SK-N-SH (cell line): ENCODE measurements at places on chromosomes 4 and X.

- DNase-seq = no peak
These were observed 89.3 kb upstream of the ENPP6 start for GRCh38 chr4:184306949-184307348.

GRCh38 chrX:110043506-110043905, 40.6 kb downstream of the TMEM164 start:
- no peak for DNase-seq

DNA sequence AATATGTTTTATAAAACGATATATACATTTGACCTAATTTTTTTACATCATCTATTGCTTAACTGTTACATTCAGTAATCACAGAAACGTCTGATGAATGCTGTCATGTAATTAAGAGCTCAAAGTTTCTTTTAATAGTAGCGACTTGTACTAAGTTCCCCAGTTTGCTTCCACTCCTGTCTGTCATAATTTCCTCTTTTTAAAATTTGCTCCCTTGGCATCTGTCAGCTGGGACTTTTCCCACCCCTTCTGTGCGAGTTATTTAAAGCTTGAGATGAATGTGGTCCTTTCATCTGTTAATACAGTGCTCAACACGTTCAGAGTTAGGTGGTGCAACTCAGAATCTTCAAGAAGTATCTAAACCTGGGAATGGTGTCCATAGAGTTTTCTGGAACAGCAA, 1.2 kb downstream of the RAP1GDS1 start:
- no peak for DNase-seq

DNA sequence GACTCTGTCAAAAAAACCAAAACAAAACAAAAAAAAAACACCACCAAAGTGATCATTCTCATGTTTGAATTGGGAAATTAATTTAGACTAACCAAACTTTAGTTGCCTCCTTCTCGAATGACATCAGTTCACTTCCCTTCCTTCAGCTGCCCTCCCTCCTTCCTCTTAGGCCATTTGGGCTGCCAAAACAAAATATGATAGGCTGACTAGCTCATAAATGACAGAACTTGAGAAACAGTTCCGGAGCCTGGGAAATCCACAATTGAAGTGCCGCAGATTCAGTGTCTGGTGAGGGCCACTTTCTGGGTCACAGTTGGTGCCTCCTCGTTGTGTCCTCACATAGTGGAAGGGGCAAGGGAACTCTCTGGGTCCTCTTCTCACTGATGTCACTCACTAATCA, 16.1 kb upstream of the WAS start:
- DNase-seq = no peak

DNA sequence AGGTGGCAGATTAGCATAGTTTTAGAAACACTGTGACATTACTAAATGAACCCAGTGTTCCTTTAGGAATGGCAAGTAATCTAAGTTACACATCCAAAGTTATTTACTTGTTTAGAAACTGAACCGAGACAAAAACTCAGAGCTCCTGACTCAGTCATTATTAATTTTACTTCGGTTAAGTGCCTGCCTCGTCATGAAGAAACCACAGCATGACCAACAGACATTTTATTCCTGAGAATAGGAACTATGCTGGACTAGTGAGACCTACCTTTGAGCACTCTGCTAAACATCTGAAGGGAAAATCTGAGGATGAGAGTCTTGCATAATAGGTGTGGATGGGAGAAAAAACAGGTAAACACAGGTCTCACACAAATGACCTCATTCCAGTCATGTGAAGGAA, 2.5 kb downstream of the BEX1 start:
- DNase-seq = no peak

DNA sequence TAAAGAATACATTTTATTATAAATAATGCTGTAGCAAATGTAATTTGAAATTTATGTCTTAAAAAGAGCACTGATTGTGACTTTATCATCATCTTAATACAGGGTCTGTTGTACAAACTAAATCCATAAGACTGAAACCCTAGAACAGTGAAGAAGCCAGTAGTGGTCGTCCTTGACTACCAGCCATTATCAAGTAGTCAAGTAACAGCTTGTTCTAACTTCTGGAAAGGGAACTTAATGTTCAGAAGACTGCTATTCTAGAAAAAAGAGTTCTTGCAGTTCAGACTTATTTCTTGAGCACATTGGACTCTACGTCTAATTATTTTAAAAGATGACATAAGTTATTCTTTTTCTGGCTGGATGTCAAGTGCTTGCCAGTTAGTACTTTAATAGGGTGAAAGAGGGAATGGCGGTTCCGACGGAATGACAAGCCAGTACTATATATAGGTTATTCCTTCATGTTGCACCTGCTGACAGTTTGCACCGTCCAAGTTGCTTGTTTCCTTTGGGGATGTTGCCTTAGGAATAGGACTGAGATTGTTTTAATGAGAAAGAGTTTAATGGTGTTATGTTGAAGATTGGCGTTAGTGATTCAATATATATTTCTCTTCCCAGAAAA, 109.9 kb downstream of the RAPGEF2 start:
- no peak for DNase-seq

GRCh38 chr4:144715230-144715629, 69.3 kb downstream of the HHIP start:
- no peak for DNase-seq

- no peak for DNase-seq
These were observed 61.0 kb upstream of the FAM47C start for GRCh38 chrX:36947214-36947613.

DNA sequence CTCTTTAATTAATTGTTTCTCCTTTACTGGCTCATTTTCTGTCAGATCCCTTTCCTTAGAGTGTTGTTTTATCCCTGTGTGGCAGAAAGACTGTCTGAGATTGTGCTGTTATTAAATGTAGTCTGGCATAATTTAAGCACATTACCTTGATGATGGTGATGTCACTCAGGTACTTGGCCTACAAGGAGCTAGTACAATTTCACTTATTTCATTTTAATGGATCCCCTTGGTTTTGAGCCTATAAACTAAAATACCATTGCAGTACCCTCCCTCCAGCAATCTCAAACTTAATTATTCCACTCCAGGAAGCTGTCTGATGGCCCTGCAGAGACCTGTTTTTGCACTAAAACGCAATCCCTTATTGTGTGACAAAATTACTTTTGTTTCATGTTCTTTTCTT, 968.6 kb downstream of the ADGRL3 start:
- DNase-seq = no peak

- DNase-seq = no peak
These were observed 61.9 kb downstream of the ANKRD50 start for GRCh38 chr4:124650614-124651013.

GRCh38 chrX:49001521-49002090, 458 bp downstream of the GRIPAP1 start:
- peak; percentile 65 for DNase-seq

DNA sequence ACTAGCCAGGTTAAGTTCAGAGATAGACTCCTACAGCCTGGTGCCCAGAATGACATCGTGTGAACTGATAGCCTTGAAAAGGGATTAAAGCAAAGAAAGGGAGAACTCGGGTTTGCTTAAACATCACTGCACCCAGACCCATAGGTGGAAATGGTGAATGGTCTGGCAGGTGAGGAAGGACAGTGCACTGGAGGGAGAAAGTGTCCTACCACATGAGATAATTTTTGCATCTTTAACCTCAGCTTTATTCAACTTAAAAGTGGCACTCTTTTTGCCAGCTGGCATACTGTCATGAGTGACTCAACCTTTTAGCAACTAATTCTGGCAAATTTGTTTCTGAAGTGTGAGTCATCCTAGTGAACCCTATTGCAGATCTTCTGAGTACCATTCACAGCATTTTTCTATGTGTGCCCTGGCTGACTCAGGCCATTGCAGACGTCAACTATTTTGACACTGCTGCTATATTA, 53.0 kb upstream of the DAPP1 start:
- DNase-seq = no peak

DNA sequence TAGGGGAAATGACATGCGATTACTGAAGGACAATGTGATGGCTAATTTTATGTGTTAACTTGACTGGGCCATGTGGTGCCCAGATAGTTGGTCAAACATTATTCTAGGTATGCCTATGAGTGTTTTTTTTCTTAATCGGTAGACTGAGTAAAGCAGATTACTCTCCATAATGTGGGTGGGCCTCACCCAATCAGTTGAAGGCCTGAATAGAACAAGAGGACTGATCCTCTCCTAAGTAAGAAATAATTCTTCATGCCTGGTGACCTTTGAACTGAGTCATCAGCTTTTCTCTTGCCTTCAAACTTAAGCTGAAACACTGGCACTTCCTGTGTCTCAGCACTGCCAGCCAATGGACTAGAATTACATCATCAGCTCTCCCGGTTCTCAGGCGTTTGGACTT, 164.0 kb upstream of the FGF13 start:
- DNase-seq = no peak

DNA sequence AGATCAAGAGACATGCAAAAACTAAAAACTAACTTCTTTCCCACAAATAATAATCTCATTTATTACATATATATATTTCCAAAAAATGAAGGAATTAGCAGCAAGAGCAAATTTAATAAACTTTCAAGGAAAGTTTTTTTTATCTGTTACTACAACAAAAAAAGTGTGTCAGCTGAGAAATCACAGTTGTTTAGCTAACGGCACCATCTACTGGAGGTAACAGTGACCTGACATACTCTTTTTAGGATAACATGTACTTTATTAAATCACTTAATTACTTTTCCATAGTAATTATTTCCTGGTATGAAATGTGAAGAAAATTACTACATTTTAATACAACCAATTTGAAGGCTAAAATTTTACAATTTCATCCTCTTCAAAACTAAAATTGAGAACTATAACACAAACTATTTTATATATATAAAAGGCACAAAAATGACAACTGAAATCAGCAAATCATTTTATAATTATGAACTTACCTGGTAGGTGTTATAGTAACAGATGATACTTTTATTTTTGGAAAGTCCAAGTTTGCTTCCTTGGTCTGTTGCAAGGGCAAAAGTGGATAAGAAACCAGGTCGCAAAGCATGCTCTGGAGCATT, 9.1 kb downstream of the LAMTOR3 start:
- peak; percentile 23 for DNase-seq

DNA sequence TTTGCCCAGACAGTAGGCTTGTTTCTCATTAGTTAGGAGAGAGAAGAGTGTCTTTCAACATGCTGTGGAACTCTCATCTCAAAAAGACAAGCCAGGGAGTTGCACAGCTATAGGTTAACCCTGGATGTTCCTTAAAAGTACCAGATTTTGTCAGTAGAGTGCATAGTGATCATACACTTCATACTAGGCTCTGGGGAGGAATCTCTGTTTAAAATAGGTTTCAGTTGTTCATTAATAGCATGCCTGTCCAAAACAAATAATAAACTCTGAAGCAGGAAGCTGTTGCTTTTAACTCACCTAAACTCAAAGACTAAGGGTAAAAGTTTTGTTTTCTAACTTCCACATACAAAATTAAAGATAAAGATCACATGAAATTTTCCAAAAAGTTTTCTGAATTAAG, 1948.4 kb downstream of the C4orf33 start:
- no peak for DNase-seq

DNA sequence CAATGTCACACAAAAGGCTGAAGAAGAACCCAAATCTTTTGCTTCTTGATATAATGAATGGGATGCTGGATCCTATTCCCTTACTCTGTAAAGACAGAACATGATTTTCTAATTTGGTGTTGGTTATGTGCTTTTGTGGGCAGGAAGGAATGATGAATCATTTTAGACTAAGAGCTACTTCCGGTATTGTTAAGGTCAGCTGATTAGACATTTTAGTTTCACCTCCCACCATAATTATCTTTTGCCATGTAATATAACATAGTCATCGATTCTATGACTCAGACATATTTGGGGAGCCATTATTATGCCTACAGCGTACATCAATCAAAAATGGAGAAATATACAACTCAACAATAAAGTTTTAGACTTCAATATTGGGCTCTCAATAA, 265.3 kb downstream of the ZNF674 start:
- no peak for DNase-seq

GRCh38 chr4:8297141-8297601, 27.6 kb downstream of the HTRA3 start:
- no peak for DNase-seq

DNA sequence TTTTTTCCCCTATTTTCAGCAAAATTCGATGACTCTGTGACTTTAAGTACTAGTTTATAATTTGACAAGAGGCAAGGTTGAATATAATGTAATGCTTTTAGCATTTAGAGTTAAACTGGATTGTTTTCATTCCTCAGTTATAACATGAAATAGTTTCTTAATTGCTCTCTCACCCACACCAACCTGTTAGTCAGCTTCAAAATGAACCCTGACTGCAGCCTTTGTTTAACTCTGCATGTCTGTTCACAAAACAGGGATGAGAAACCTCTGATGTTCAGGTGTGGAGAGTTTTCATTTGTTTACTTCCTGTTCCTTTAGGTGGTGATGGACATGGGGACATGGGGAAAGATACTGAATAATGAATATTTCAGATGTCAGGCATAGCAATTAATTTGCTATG, 49.9 kb upstream of the MND1 start:
- DNase-seq = no peak

GRCh38 chr4:123477711-123478209, 81.2 kb downstream of the SPRY1 start:
- DNase-seq = no peak

GRCh38 chr4:72846280-72847111, 223.0 kb downstream of the COX18 start:
- DNase-seq = no peak

DNA sequence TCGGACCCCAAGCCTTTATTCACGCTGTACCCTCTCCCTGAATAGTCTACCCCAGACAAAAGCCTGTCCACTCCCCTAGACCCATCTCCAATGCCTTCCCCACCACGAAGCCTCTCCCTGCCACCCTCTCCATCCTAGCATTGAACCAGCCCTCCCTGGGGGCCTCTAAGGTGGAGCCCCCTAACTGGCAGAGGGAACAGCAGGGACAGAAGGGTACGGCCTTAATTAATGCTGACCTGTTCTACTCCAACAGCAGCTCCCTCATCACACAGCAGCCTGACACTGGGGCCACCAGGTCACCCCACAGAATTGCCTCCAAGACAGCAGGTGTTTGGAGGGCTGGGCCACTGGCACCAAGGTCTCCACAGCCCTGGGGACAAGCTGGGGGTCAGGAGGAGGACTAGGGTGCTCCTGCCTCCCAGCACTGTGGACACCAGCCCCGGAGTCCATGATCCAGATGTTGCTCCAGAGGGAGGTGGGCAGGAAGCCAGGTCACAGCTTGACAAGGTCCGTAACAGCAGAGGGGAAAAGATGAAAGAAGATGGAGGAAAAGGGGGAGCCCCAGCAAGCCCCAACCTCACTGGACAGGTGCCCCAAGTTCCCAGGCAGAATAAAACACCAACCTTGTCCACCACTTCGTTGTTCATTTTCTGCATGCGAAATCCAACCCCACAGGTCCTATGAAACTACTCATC, 3.7 kb downstream of the CRMP1 start:
- DNase-seq = no peak

DNA sequence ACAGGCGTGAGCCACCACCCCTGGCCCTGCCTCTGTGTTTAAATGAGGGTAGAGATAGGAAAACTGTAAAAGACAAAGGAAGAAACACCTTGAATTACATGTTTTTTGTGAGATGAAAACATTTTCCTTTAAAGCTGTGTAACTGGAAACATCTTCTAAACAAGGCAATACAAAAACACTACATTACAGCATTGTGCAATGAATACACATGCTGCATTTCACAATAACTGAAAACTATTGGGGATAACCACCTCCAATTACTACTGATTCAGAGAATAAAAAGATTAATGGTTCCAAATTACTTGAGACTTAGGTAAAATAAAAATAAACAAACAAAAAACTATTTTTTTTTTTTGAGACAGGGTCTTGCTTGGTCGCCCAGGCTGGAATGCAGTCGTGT, 7.6 kb upstream of the OGT start:
- no peak for DNase-seq
